ENCODE measurements at places on chromosomes 3 and 15. TPM values are rescaled to one million over a fixed set of nuclear protein-coding genes. Genes with fewer than 3 reads are reported as not detected.

- DNase-seq, result no peak
Observed at GRCh38 chr15:56608993-56609392, 124.3 kb downstream of the ZNF280D start.

The CCR3 gene
- total RNA-seq, result not detected

The SLC28A2 gene
- total RNA-seq, result not detected

GRCh38 chr3:136956971-136957370 is 812 bp upstream of the IL20RB start:
- DNase-seq, result no peak

GRCh38 chr3:55170444-55170843 is 242.6 kb upstream of the LRTM1 start:
- DNase-seq, result no peak

The RYK gene
- total RNA-seq, result 57.4 TPM

GRCh38 chr15:67915461-67916374 is 75.9 kb upstream of the RNU6-1 start:
- no peak for DNase-seq
